HCEC 1CT (cell line): ENCODE measurements at places on chromosomes 6 and 20.

- no peak for DNase-seq
These were observed 59.0 kb downstream of the SGK1 start for GRCh38 chr6:134258849-134259306.

GRCh38 chr6:31112478-31112877 is at the start of gene C6orf15:
Gene C6orf15, minus strand, starts transcription at chr6:31112575. Its CDS starts 20 bp downstream, at chr6:31112555.
- no peak for DNase-seq

DNA sequence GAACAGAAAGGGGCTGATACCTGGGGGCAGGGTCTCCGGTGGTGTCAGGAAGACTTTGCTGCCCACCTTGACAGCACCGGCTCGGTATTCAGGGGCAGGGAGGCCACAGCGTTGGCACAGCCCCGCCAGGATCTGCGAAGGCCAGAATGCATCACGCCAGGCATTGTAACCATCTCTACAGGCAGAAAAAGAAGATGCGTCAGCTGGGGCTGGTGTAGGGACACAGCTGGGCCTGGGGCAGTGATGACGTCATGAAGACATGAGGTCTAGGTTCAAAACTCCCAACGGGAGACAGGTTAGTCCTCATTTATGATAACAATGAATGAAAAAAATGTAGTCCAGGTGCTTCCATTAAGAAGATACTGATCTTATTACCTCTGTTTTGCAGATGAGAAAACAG is 22.0 kb downstream of the ERGIC3 start:
- DNase-seq = no peak

GRCh38 chr6:15969236-15969778 is 159.6 kb upstream of the MYLIP start:
- DNase-seq = no peak

DNA sequence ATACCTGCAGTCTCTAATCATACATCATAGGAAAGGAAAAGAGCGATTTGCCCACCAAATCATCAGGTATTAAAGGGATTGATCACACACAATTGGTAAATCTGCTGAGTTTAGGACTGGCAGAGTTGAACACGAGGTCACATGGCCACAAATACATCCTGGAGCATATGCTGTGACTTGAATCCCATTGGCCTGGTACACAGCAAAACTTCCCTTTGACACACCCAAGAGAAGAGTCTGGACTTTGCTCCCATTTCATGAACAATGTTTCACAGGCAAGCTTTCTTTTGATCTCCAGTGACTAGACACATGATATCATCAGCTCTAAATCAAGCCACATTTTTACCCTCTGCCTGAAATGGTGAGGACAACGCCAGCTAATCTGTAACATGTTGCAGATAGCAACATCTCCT is 117.9 kb downstream of the ISM1 start:
- DNase-seq = no peak

DNA sequence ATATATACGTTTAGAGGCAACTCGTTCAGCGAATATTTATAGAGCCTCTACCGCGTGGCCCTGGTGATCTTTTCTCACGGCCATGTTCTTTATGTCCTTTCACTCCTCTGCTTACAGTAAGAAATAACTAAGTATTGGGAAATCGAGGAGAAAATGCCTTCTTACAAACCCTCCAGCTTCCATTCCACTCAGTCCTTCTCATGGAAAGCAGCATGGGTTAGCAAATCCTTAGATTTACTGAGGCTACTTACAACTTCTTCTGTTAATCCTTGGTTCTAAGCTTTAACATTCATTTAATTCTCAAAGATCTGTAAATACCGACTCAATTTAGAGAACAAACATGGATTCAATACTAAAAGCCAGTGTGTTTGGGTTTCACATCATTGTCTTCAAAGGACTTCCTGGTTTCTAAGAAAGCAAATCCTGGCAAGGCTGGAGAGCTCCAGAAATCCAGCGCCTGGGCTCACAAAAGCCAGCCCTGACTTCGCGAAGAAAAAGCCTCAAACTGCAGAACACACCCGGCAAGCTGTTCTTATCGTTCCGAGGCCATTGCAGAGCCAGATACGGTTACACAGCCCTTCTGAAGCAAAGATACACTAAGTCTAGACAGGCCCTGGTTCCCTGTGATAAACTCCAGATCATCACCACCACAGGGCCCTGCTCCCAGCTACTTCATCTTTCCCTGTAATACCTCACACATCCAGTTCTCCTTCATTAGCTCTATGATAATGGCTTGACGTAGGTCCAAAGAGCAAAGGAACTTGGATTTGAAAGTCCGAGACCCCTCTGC is 19.2 kb downstream of the AGPAT4 start:
- no peak for DNase-seq

GRCh38 chr6:19452495-19452894 is 384.7 kb upstream of the ID4 start:
- no peak for DNase-seq
